ENCODE measurements at places on chromosomes 13 and 19.

- no peak for DNase-seq
Observed at GRCh38 chr19:42477117-42477516, 34.4 kb upstream of the CXCL17 start.

- DNase-seq: no peak
Observed at GRCh38 chr13:93625536-93625935, 398.9 kb downstream of the GPC6 start.

- no peak for DNase-seq
Observed at GRCh38 chr13:33855371-33855895, 37.5 kb downstream of the RFC3 start.

DNA sequence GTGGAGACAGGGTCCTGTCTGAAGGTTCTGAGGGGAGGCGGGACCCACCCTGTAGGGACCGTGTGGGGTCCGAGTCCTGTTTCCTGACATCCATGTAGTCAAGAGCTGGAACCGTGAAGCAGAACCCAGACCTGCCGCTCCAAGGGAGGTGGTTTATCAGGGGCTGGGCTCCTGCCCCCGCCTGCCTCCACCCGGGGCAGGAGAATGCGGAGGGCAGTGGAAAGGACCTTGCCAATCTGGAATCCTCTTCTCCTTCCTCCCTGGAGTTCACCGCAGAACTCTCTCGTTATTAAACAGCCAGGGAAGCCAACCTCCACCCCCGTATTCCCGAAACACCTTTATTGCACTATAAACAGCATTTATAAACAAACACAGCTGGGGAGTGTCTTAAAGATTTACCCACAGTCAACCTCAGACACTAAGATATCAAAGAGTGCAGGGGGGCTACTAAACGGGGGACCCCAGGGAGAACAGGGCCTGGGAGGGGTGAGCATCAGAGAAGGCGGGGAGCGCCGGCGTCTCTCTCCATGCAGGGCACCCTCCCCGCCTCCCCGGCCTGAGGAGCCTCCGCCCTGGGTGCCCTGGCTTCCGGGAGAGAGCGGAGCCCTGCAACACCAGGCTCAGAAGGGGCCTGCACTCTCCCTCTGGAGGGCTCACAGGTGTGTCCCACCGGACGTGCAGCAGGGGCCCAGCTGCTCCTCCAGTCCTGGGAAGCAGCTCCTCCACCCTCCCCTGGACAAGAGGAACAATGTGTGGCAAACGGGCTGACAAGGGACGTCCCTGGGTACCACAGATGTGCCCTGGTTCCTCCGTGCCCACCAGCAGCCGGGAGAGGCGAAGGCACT is 3.6 kb downstream of the C2CD4C start:
- DNase-seq: no peak

- no peak for DNase-seq
Observed at GRCh38 chr19:7067716-7068115, 1.8 kb upstream of the ZNF557 start.

GRCh38 chr19:677201-677600 is 1.0 kb downstream of the FSTL3 start:
- DNase-seq: peak; percentile 85

GRCh38 chr13:44537248-44537647 is 38.9 kb downstream of the TSC22D1 start:
- no peak for DNase-seq

DNA sequence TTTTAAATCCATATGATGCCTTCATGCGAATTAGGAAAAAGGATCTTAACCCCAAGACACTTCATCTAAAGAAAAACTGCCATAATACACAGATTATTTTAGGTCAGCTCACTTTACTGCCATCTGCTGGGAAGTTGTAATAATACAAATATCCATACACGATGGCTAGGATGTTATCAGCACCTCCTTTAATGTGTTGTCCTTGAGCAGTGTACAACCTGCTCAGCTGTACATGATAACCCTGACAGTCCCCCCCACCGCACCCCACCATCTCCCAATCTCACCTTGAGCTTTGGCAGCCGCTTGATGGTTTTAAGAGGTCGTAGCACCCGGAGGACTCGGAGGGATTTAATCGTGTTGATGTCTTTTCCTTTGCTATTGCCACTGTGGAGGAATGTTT is 112.2 kb downstream of the IER2 start:
- DNase-seq: peak; percentile 72

DNA sequence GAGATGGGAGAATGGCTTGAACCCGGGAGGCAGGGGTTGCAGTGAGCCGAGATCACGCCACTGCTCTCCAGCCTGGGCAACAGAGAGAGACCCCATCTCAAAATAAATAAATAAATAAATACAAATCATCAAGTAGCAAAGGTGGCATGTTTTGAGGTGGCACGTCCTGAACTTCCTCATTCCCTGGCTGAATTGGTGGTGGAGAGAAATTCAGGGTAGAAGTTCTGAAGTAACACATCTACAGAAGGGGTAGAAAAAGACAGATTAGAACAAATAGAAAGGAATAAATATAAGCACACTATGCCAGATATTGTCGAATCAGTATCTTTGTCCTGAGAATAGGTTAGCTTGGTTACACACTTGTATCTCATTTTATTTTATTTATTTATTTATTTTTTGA is 6.3 kb downstream of the IFI30 start:
- no peak for DNase-seq

DNA sequence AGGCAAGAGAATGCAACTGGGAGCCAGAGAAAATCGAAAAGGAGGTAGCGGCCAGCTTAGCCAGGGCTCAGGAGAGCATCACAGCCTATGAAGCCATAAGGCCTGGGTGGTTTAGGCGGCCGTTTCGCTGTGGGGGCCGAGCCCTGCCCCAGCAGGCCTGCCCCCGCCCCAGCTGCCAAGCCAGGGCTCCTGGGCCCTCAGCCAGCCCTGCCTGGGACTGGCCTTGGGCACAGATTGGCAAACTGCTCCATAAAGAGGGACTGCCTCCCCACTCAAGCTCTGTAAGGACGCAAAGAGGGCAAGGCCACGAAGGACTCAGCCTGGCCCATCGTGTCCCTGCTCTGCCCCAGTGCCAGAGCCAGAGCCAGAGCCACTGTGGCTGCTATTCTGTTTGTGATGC is 10.2 kb downstream of the ZNF653 start:
- no peak for DNase-seq

DNA sequence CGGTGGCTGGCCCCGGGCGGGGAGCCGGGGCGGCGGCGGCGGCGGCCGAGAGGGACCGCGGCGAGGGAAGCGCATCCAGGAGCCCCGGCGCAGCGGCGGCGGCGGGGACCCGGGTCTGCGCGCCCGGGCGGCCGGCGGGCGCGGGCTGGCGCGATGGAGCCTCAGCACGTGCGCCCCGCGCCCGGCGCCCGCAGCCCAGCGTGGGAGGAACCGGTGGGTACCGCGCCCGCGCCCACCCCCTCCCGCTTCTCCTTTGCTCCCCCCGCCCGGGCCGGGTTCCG is 7.8 kb upstream of the DGKH start:
- DNase-seq: no peak

GRCh38 chr13:24654741-24655140 is 25.5 kb upstream of the ATP12A start:
- DNase-seq: no peak

GRCh38 chr19:45087531-45087930 is 5.4 kb upstream of the PPP1R37 start:
- no peak for DNase-seq

DNA sequence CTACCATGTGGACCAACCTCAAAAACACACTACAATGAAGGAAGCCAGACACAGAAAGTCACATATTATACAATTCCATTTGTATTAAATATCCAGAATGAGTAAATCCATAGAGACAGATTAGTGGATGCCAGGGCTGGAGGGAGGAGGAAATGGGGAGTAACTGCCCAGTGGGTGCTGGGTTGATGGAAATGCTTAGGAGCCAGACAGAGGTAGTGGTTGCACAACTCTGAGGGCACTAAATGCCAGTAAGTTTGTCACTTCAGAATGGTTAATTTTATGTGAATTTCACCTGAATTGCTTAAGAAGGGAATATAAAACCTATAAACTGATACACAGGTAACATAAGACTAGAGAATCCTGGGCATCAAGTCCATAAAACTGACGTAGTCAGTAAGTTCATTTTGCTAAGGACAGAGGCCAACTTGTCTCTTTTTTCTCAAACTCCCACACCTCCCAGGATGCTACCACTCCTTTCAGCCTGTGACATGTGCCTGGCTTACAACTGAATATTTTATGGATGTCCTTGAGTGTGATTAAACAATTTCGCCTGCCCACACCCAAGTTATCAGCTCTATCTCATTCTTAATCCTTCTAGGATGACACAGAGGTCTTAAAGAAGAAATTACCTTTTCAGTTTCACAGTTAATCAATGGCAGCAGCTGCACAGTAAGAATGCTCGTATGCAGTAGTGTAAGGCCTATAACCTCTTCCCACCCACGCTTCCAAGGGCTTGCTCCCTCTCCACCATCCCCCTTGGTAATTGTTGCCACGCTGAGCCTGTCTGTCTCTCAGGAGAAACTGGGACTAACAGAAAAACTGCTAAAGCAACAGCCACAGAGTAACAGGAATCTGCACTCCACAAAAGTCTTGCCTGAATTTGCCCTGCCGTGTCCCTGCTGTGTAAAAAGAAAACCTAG is 5.9 kb upstream of the MLNR start:
- DNase-seq: no peak

- DNase-seq: no peak
Observed at GRCh38 chr13:62598708-62599107, 1183.1 kb upstream of the PCDH20 start.

DNA sequence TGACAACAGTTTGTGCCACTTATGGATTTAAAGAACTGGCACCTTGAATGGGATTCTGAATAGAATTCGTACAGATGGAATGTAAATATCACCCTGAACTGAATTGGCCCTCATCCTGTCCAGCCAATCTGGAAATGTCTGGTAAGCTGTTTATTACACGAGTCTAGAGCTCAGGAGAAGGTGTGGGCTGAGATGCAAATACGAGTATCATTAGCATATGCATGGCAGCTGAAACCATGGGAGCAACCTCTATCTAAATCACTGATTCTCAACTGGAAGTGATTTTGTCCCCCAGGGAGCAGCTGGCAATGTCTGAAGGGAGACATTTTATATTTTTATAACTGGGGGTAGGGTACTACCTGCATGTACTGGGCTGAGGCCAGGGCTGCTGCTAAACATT is 15.6 kb upstream of the VWA8 start:
- no peak for DNase-seq

- no peak for DNase-seq
Observed at GRCh38 chr19:51172223-51172622, 30.1 kb downstream of the SIGLEC7 start.

DNA sequence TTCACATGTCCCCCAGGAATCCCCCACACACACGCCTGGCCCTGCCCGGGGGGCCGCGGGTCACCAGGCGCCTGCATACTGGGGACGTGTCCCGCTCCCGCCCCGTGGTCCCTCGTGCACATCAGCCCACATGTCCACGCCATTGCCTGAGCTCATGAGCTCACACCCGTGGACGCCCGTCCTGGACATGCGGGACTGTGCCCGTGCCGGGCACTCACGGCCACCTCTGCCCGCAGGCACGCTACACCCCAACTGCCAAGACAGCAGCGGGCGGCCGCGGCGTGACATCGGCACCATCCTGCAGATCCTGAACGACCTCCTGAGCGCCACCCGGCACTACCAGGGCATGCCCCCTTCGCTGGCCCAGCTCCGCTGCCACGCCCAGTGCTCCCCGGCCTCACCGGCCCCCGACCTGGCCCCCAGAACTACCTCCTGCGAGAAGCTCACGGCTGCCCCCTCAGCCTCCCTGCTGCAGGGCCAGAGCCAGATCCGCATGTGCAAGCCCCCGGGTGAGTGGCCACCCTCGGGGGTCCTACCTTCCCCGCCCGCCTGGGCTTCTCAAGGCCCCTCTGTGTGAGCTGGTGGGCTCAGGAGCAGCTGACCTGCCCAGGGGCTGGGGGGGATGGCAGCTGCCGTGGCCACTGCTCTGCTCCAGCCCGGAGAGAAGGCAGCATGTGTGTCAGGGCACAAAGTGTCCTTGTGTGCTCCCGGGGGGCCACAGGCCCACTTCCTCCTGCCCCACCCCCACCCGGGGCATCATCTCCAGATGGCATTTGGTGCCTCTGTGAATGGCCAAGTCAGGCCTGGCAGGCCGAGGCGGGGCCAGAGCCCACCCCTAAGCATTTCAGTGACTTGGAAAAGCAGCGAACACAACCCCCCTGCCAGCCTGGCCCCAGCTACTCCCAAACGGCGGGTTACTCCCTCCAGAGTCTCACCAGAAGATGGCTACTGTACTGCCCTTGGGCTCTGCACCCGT is 7.1 kb downstream of the MIDN start:
- DNase-seq: no peak

DNA sequence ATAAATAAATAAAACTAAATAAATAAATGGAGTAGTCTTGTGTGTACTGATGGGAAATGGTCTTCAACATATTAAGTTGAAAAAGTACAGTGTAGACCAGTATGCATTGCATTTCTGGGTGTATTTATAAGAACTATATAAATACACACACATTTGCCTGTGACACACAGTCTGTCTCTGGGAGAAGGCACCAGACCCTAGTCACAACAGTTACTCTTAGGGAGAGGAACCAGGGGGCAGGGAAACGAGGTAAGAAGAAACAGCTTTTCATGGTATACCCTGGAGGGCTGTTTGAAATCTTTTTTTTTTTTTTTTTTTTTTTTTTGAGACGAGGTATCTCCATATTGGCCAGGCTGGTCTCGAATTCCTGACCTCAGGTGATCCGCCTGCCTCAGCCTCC is 2.8 kb upstream of the S1PR2 start:
- no peak for DNase-seq

GRCh38 chr13:60707878-60708277 is 310.9 kb downstream of the TDRD3 start:
- no peak for DNase-seq
